ENCODE measurements at places on chromosomes 1 and 21.

DNA sequence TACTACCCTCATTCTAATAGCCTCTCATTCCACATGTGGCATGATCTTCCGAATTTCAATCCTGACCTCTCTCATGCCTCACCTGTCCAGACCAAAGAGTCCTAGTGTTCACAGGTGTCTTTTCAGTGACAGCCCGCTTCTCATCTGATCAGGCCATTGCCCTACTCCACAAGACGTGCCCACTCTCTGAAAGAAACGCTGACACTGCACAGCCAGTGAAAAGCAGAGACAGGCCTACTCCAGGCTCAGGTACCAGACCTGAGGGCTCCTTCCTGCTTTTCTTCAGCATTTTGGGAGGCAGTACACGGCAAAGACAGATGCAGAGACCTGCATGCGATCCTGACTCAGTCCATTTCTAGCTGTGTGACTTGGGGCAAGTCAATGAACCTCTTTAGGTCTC, 43.0 kb downstream of the SUSD4 start:
- DNase-seq: no peak

GRCh38 chr1:37150986-37151385, 116.7 kb upstream of the GRIK3 start:
- no peak for DNase-seq

- DNase-seq: no peak
Observed at GRCh38 chr1:35369922-35370671, 101.6 kb downstream of the ZMYM4 start.

GRCh38 chr1:186965847-186966246, 137.1 kb downstream of the PLA2G4A start:
- no peak for DNase-seq

DNA sequence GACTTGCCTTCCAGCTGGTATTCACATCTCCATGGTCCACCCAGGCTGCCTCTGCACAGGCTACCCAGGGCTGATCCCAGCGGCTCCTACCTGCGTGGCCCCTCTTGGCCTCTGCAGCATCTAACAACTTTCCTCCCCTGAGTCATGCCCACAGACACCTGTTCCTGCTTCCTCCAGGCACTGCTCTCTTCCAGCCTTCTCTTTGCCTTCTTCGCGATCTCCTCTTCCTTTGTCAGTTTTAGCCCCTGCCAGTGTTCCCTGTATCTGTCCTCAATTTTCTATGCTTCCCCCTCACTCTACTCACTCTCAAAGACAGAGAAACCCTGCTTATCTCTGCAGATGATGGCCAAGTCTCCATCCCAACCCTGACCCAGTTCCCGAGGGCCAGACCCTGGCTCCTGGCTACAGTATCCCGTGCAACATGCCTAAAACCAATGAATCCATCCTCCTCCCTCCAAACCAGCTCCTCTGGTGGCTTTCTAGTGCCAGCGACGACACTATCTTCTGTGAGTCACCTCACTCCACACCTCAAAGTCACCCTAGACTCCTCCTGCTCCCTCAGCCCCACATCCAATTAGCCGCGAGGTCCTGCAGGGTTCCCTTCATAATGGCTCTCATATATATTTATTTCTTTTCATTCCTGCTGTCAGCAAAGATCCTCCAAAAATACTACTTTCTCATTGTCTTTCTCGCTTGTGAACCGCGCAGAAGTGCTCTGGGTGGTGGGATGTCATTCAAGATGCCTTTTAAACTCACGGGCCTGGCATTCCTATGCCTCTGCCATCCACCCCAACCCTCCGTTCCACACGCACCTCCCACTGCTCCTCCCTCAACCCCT, 259.2 kb downstream of the TOMM20 start:
- DNase-seq: no peak

All from cortex of kidney (tissue), 1 donor.